Activated T-cell treated with anti-CD3 and anti-CD28 coated beads, Interleukin-2, amount 50 U/mL, for 1 hour (primary cell): ENCODE measurements at places on chromosomes 4 and X.

GRCh38 chr4:188228279-188228678, 89.0 kb downstream of the TRIML1 start:
- no peak for DNase-seq

DNA sequence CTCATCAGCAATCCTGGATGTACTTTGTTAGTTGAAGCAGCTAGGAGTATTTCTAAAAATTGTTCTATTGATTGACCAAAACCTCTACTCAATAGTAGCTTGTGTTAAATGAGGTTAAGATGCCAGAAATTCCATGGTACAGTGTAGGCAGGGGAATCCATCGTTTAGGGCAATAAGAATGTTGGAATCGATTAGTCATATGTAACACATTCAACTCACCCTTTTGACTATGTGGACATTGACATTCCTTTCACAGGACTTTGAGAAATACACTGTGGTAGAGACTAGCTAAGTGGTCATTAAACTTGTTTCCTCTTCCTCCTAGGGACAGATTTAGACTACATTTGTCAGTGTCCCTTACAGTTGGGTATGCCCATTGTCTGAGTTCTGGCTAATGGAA, 40.2 kb downstream of the KDM5C start:
- no peak for DNase-seq

DNA sequence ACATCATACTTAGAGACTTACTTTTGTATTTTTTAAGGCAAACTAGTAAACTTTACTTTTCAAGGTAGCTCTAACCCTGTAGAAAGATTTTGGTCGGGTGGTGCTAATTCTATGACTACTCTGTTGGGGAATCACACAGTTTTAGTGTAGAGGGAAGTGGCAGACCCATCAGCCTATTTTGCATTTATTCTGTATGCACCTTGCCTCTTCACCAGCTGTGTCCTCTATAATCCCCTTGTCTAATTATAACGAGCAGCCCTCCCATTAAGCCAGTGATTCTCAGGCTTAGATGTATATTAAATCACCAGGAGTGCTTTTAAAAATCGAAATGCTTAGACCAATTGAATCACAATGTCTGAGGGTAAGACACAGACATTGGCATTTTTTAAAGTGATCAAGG, 78.1 kb downstream of the GALNT7 start:
- DNase-seq: no peak

- no peak for DNase-seq
These were observed 85.0 kb upstream of the MTM1 start for GRCh38 chrX:150483356-150483985.

DNA sequence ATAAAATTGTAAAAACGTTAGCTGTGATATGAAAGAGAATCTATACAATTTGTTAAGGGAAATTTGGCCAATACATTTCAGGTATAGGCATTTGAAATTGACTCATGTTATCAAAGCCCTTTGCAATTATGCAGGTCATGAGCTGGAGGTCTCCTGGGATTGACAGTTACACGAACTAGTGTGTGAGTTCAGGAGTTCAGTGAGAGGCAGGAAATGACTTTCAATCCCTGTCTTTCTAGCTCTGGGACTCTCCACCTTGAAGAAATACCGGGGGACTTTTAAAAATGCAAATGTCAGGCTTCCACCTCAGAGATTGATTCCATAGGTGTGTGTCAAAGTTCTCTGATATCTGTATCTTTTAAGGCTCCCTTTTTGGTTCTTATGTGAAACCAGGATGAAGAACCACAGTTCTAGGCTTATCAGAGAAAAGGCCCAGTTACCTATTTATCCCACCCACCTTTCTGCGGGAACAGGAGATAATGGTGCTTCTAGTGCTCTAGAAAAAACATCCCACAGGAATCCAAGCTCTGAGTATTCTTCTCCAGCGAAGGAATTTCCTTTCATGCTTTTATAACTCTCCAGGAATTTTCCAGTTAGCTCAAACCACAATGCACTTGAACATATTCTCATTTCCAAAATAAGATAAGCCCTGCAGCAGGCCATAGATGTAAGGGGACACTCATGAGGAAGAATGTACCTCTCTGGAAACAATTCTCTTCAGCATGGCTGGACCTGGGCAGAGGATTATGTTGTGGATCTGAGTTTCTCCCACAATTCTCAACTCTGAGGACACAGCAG, 501.0 kb downstream of the IDS start:
- DNase-seq: no peak

- no peak for DNase-seq
These were observed 99.6 kb upstream of the STS start for GRCh38 chrX:7047951-7048350.
